Cortex of kidney (tissue), 1 donor: ENCODE measurements at places on chromosomes 4 and X.

DNA sequence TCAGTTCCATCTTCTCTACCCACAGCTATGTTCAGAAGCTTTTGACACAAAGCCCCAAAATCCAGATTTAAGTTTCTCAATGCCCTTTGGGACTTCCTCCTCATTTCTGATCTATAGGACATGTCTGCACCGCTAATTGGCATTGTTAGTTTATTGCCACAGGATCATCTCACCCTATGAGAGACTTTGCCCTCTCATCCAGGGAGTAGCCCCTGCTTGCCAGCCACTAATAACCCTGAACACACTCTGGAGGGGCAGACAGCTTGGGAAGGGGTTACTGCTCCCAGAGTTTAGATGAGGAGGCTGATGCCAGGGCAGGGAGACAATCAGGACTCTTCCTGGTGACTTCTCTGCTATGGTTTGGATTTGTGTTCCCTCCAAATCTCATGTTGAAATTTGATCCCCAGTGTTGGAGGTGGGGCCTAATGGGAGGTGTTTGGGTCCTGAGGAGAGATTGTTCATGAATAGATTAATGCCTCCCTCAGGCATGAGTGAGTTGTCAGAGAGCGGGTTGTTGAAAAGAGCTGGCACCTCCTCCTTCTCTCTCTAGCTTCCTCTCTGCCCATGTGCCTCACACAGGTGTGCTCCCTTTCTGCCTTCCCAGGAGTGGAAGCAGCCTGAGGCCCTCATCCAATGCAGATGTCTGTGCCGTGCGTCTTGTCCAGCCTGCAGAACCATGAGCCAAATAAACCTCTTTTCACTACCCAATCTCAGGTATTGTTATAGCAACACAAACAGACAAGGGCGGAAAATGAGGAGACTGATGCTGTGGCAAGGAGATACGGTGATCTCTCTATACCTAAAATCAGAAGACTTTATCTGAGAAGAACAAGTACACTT lies 3.6 kb upstream of the SCARB2 start:
- DNase-seq = no peak

DNA sequence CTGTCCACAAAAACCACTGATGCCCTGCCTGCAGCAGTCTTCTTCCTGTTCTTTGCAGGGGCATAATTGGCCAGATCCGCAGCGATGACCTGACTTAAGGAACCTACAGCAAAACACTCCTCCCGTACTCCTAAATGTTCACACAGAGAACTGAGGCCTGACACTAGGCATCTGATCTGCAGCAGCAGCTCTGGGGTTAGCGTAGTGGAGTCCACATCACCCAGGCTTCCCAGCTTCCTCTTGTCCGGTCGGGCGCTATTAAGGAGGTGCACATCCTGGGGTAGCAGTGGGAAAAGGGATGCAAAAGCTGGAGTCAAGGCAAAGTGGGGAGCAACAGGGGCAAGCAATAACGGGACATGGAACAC lies 758 bp downstream of the SCFD2 start:
- DNase-seq = no peak

- DNase-seq = no peak
These were observed 39.8 kb upstream of the POF1B start for GRCh38 chrX:85419293-85419692.

GRCh38 chr4:74083546-74083945 lies 15.4 kb downstream of the CXCL2 start:
- no peak for DNase-seq

- no peak for DNase-seq
These were observed 48.6 kb upstream of the EMCN start for GRCh38 chr4:100566396-100566795.

DNA sequence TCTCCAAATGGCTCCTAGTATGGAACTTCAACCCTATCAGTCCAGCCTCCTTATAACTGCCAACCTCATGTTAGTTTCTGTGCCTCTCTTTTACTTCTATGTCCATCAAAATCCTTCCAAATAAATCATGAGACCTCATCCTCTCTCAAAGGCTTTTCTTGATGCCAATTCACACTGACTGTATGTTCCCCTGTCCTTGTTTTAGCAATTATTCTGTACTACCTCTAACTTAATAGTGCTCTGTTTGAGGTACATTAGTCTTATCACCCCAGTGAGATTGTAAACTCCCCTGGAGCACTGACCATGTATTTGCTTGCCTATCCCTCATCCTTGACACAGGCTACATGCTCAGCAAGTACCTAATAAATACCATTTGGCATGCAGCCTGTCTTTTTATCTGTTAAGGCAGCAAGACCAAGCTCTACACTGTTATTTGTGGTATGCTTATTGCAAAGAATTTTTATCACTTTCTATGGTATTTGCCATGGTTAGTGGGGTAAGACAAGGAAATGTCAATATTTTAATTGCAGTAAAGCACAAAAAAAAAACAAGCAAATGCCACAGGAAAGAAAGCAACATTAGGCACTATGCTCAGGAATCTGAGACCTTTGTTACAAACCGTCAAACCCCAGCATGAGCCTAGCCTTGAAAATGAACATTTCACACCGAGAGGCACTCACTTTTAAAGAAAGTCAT lies 119.2 kb downstream of the SMARCA1 start:
- DNase-seq = no peak

DNA sequence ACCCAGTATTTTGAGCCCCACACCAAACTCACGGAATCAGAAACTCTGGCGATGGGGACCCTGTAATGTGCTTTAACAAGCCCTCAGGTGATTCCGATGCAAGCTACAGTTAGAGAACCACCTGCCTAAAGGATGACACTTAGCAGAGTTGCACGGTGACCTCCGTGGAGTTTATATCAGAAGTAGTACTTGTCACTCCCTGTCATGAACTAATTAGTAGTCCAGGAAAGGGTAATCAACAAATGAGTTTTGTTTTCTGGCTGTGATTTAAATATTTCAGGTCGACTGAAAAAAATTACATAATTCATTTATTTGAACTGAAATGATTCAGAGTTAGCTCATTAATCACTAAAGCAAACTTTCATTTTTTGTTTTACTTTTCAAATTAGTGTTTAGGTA lies 56.4 kb downstream of the TMA16 start:
- DNase-seq = no peak

DNA sequence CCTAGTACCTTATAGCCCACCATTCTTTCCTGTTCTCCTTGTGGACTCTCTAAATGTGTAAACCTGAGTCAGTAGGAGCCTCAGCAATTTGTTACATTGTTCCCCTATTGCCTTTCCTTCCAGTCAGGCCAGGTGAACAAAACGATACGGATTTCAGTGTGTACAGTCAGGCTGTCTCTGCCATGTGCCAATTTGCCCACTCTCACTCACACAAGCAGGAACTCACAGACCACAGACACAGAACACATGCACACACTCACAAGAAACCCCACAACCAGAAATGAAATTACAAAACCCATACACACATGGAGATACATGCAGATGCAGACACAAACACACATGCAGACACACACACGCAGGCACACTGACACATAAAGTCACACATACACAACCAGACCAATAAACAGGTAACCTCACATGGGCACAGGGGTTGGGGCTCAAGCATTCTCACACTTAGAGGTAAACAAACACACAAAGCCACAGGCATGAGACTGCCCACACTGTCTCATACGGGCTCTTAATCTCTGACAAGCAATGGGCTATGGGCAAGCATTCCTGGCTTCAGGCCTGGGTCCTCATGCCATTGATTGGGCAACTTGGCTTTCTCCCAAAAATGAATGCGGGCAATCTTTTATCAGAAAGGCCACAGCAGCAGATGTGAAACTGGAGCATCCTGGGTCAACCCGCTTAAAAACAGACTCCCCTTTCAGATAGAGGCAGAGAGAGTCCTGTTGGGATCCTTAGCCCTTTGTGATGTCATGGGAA lies 68.7 kb downstream of the NBDY start:
- DNase-seq = no peak

DNA sequence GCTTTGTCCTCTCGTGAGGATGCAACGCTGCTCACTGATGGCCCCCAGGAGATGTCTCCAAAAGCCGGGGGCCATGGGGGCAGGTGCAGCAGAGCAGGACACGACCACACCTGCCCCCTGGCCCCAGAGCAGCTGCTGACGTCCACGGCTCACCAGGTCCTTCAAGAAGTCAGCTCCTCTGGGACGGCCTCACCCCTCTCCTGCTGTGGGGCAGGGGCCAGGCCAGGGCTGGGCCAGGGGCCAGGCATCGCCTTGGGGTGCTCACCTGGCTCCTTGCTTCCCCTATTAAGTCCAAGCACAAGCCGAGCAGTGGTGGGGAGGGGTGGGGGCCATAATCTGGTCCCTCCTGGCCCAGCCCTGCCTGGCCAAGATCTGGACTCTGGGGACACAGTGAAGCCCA lies 28.6 kb upstream of the MXD4 start:
- DNase-seq = no peak

GRCh38 chr4:156673483-156673882 lies 298.1 kb downstream of the PDGFC start:
- no peak for DNase-seq

GRCh38 chr4:75821966-75822365 lies 80.3 kb downstream of the PPEF2 start:
- DNase-seq = no peak

GRCh38 chr4:25937801-25938200 lies 23.8 kb downstream of the SMIM20 start:
- DNase-seq = no peak

DNA sequence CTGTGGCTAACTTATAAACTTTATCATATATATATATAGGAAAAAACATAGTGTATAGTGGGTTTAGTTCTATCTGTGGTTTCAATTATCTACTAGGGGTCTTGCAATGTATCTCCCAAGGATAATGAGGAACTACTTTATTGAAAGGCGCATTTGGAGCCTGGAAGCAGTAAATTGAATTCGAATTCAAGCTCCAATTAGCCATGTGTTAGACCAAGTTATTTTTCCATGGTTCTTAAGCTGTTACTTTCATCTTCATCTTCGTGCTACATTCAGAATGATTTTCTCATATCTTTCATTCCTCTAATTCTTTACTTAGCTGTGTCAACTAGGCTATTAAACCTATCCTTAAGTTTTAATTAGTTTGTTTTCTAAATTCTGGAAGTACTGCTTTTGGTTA lies 27.2 kb upstream of the MANBA start:
- DNase-seq = no peak

DNA sequence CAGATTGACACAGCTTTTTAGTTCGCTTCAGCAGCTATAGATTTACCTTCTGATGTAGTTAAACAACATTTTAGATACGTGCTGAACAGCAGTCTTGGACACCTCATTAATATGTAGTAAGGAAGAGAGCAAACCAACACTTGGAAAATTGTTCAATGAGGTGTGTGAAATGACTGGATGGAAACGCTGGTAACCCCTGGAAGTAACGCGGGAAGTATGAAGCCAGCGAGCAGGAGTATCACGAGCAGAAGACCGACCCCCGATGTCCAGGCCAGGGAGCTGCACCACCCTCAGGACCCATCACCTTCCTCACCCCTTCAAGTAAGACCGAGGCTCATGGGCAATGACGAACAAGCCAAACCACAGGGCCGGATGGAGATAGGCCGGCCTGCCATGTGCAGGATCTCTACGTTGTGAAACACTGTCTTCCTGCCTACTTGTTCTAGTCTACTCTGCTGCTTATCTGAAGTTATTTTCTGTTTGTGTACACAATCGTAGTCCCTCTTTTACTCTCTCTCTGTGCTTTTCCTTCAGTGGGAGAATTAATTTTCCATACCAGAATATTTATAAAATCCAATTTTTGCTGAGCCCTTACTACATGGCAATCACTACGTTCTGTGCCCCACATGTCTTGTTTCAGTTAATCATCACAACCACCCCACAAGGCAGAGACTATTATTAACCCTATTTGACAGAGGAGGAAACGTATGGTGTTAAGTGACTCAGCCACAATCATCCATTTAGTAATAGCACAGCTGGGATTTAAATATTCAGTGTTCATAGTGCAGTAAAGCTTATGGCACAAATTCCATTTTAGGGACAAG lies 221.7 kb downstream of the APBB2 start:
- no peak for DNase-seq

GRCh38 chrX:71619986-71620385 lies 1.7 kb upstream of the CXCR3 start:
- no peak for DNase-seq

DNA sequence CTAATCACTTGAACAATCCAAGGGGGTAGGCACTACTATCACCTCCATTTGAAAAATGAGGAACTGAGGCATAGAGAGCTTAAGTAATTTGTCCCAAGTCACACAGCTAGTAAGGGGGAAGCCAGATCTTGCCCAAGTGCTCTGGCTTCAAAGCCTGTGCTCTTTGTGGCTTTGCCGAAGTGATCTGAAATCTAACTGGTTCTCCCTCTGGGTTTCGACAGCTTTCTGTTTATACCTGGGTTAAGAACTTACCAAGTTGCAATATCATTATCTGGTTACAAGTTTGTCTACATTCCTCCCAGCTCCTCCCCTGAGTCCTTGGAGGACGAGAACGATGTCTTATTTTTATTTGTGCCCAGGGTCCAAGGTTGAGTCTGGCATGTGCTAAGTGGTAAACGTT lies 125.3 kb upstream of the RAI2 start:
- no peak for DNase-seq

DNA sequence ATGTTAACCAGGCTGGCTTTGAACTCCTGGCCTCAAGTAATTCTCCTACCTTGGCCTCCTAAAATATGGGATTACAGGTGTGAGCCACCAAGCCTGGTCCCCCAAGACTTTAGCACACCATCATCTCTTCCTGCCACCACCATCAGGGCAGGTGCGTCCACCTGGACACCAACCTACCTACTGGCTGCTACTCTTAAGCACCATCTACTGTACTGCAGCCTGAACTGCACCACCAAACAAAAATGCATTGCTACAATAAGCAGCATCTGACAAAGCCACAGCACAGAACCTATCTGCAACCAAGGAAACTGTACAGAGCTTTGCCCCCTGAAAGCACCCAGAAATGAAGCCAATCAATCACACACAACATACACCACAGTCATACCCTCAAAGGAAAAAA lies 139.7 kb downstream of the EFHC2 start:
- no peak for DNase-seq

- DNase-seq = no peak
These were observed 585.6 kb upstream of the AGA start for GRCh38 chr4:178027796-178028195.

- no peak for DNase-seq
These were observed 8.8 kb upstream of the LRRC66 start for GRCh38 chr4:52028970-52029369.

DNA sequence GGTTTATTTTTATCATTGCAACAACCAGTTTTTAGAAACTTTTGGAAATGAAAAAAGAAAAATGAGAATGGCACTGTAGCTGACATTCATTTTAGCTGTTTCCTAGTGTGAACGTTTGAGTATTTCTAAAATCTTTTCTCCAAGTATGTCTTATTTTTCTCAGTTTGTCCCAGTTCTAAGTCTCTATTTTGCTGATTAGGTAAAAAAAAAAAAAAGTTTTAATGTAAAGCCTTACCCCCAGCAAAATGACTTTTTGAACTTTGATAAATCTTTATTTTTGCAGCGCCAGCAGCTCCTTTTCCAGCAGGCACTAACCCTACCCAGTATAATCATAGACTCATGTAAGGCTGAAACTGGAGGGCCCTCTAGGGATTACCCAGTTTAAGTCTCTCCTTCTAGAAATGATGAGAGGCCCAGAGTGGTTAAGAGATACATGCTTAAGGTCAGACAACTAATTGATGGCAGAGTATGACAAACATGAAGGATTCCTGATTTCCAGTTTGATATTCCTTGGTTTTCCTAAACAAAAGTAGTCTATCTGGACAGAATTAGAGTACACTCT lies 84.3 kb upstream of the SLC4A4 start:
- no peak for DNase-seq
